ENCODE measurements at places on chromosomes 3 and 15. TPM values are rescaled to one million over a fixed set of nuclear protein-coding genes. Genes with fewer than 3 reads are reported as not detected.

- no peak overlapping the region for H3K27ac ChIP-seq
- H3K4me3 ChIP-seq: no peak overlapping the region
- H3K36me3 ChIP-seq: no peaks in the 10 kb centered on the region
- H3K4me1 ChIP-seq: no peaks in the 10 kb centered on the region
- no peaks in the 10 kb centered on the region for H3K27me3 ChIP-seq
Observed at GRCh38 chr3:19216669-19217337, 68.5 kb downstream of the KCNH8 start.

- H3K4me1 ChIP-seq: peaks cover 30% of the 10 kb centered on the region
- no peak for DNase-seq
- peaks cover 16% of the 10 kb centered on the region for H3K36me3 ChIP-seq
- H3K4me3 ChIP-seq: no peak overlapping the region
Observed at GRCh38 chr15:63595065-63595464, 2.1 kb upstream of the FBXL22 start.

- peaks cover 14% of the 10 kb centered on the region for H3K27me3 ChIP-seq
- H3K27ac ChIP-seq: no peak overlapping the region
- peaks cover 5% of the 10 kb centered on the region for H3K4me1 ChIP-seq
- no peak overlapping the region for H3K4me3 ChIP-seq
- no peak for DNase-seq
Observed at GRCh38 chr3:46447228-46447985, 17.3 kb downstream of the LTF start.

GRCh38 chr3:16741890-16742289 lies 136.7 kb upstream of the DAZL start:
- DNase-seq: no peak
- no peak overlapping the region for H3K4me3 ChIP-seq
- peaks cover 15% of the 10 kb centered on the region for H3K36me3 ChIP-seq
- peaks cover 5% of the 10 kb centered on the region for H3K4me1 ChIP-seq
- peaks cover 13% of the 10 kb centered on the region for H3K27me3 ChIP-seq

DNA sequence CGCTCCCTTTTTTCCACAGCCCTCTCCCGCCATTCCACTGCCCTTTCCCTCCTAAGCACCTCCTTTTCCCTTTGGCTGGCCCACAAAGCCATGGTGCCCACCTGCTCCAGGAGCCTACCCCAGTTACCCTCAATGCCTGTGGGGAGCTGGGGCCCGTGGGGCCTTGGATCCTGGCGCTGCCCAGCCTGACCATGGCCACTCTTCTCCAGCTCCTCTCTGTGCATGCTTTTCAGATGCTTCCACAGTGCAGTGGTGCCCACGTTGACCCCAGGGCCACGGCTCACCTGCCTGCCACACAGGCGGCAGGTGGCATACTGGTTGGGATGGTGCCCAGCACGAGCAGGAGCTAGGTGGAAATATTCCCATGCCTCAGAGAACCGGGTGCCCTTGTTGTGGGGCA lies 1.5 kb downstream of the ZBED2 start:
- H3K27ac ChIP-seq: peak overlapping the region; percentile 88
- peaks cover 51% of the 10 kb centered on the region for H3K36me3 ChIP-seq
- DNase-seq: no peak
- peaks cover 58% of the 10 kb centered on the region for H3K4me1 ChIP-seq

DNA sequence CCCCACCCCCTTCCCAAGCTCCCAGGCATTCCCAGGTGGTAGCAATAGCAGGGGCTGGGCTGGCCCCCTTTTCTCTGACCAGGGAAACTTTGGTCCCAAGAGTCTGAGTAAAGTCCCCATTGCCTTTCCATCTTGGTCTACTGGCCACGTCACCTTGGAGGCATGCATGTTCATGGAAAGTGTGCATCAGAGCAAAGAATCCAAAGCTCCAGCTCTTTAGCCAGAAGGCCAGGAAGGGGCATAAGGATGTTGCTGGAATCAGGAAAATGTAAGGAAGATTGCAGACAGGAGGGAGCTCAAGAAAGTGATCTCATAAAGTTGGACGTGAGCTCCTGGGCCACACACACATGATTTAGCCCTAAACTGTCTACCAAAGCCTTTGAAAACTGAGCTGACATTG lies 63.6 kb downstream of the KBTBD12 start:
- no peak overlapping the region for H3K4me3 ChIP-seq
- H3K4me1 ChIP-seq: no peaks in the 10 kb centered on the region
- H3K27ac ChIP-seq: no peak overlapping the region

The TMC3 gene
- not detected for total RNA-seq

The ZIC1 gene
- total RNA-seq: not detected

The HPS3 gene
- total RNA-seq: 15.1 TPM

The CFAP100 gene
- total RNA-seq: not detected

Data from natural killer cell treated with Interleukin-12 subunit alpha and Interleukin-12 subunit beta and Interleukin-15 and Interleukin-18, amount 100 ng/mL, for 72 hours (primary cell).